ENCODE measurements at places on chromosomes 4 and X.

- DNase-seq, result no peak
Measured at GRCh38 chr4:158292156-158292555, 81.9 kb downstream of the TMEM144 start.

- DNase-seq, result peak; percentile 29
Measured at GRCh38 chrX:38754102-38754790, 47.0 kb upstream of the MID1IP1 start.

DNA sequence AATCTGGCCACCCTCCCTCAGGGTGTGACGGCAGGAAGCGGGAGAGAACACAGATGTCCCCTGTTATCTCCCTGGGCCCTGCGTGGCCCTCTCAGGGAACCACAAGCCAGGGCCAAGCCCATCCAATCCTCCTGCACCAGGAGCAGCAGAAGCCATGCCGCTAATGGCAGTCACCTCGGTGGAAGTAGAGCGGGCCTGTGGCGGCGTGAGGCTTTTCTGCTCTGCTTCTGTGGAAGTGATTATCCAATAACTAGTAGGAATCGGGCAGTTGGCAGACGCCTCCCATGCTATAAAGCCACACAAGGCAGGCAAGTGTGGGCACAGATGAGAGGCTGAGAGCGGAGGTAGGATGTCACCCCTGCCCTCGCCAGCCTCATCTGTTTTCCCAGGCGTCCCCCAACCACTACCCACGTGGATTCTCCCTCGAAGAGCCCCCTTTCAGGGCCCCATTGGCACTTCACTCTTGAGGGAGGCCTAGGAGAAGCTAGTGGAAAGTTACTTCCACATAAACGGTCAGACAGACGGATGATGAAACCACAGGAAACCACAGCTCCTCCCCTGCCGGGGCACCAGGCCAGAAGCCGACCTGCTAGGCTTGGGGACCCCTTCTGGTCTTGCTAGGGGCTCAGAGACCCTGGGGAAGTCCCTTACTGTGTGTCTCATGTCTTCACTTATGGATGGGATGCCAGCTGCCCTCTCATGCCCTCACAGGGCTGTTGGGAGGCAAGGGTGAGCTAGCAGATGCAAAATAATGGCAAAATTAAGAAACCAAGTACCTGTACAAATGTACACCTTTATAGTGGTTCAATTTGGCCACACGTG is 18.8 kb upstream of the TMSB4X start:
- no peak for DNase-seq

DNA sequence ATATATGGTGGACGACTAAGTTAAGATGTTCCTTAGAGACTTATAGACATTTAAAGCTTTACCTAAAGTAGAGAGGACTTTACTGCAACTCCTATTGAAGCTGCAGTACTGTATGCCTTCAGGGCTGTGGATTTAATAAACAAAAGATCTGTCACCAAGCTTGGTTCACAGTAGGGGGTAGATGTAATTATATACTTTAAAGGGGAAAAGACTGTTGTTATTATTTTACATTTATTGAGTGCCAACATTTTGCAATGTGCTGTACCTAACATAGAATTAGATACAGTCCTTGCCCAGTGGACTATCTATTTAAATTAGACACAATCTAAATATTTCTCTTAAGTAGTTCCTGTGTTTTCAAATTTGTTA is 67.2 kb downstream of the SLIT2 start:
- DNase-seq, result no peak

- DNase-seq, result no peak
Measured at GRCh38 chr4:54144661-54145171, 44.8 kb downstream of the GSX2 start.

GRCh38 chr4:2409381-2409783 is 9.1 kb downstream of the ZFYVE28 start:
- no peak for DNase-seq

DNA sequence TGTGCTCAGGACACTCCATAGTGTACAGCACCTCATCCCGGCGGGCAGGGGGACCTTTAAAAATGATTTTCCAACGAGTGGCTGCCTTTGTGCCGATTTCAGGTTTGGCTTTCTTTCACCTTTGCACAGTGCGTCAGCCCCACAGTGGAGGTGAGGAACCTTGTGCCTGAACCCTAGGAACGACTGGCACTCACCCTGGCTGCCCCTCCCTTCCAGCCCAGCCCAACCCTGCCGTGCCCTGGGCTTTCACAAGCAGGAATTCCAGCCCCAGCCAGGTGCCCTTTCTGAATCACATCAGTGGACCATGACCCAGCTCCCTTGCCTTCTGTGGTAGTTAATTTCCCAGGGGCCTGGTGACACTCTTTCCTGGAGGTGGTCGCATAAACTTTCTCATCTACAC is 1.3 kb downstream of the TMEM164 start:
- DNase-seq, result no peak

DNA sequence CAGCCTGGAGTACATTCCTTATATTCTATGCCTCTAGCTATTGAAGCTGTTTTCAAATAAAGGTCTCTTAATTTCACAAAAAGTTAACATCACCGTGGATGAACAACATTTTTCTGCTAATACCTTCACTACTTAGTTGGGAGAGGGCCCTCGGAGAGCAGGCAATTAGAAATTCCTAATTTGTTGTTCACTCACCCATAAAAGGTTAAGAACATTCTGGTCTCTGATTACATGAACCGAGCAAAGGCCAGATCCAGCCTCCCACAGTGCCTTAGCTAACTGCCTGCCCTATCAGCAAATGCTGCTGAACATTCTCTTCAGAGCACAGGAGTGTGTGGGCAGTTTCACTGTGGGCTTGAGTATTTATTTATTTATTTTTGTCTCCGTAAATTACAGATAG is 36.0 kb upstream of the TTC29 start:
- DNase-seq, result no peak

- DNase-seq, result no peak
Measured at GRCh38 chr4:2068566-2068965, 9.4 kb downstream of the NAT8L start.

GRCh38 chr4:30717208-30718020 is 2.8 kb upstream of the PCDH7 start:
- DNase-seq, result peak; percentile 73

DNA sequence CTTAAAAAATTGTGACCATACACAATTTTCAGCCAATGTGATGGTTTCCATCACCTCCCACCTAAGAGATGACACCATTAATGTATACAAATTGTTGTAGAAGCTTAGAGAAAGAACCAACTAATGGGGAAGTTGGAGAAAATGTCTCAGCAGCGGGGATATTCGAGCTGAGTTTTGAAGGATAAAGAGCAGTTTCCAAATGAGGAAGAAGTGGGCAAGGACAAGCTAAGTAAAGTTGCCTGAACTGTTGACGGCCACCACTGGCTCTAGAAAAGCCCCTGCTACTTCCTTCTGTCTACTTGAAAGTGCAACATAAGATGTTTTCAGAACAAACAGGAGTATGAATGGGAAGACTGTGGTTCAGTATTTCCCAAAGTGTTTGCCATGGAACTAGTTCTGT is 92.0 kb downstream of the CHRNA9 start:
- DNase-seq, result peak; percentile 42

DNA sequence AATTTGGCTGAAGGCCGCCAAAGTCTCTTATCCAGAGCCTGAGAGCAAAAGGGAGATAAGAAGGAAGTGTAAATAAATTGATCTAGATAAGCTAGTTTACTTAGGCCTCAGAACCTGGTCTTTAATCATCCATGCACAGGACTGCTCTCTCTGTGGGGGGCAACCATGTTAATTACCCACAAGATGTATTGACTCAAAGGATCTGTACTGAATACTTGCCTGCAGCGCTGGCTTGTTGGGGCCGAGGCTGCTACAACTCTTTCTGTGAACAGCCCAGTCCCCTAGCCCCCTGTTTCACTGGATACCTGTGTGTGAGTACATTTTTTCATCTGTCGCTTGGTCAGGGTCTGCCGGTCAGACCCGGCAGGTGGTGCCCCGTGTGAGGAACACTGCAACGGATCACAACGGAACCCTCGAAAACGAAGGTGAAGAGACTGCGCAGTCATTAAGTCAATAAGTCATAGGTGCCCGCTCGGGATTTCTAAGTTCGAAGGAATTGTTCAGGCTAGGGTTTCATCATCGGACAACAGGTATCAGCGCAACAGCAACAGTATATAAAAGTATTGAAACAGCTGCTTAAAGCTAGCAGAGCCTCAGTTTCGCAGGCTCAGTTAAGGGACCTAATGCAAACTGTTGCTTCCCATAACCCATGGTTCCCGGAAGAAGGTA is 8.3 kb downstream of the MAGEA11 start:
- no peak for DNase-seq

DNA sequence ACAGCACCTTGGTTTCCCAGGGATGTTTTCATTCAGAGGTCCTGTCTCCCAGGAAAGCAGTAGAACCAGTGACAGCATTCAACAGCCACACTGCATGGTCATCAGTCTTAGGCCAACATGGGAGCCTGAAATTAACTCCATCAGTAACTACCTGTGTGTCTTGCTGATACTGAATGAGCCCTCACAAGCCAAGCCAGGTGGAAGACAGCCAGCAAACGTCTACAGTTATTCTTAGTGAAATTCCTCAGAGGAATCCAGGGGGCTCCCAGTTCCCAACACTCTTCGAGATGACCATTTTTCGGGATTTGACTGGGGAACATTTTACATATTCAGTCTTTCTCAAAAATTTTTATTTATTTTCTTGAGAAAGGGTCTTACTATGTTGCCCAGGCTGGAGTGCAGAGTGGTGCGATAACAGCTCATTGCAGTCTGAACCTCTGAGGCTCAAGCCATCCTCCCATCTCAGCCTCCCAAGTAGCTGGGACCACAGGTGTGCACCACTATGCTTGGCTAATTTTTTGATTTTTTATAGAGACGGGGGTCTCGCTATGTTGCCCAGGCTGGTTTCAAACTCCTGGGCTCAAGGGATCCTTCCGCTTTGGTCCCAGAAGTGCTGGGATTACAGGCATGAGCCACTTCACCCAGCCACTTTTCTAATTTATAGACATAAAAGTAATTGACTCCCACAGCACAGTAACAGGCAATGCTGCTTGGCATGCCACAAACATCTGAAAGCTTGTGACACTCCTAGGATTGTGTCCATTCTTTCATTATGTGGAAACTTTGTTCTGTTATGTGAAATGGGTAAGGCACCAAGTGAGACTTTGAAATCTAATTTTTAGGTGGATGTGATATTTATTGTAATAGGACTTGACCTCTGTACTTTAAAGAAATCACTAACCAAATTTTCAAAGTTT is 116.9 kb downstream of the SOWAHB start:
- no peak for DNase-seq

GRCh38 chr4:105181259-105181658 is 34.6 kb downstream of the TET2 start:
- no peak for DNase-seq
